ENCODE measurements at places on chromosomes 7 and 10.

DNA sequence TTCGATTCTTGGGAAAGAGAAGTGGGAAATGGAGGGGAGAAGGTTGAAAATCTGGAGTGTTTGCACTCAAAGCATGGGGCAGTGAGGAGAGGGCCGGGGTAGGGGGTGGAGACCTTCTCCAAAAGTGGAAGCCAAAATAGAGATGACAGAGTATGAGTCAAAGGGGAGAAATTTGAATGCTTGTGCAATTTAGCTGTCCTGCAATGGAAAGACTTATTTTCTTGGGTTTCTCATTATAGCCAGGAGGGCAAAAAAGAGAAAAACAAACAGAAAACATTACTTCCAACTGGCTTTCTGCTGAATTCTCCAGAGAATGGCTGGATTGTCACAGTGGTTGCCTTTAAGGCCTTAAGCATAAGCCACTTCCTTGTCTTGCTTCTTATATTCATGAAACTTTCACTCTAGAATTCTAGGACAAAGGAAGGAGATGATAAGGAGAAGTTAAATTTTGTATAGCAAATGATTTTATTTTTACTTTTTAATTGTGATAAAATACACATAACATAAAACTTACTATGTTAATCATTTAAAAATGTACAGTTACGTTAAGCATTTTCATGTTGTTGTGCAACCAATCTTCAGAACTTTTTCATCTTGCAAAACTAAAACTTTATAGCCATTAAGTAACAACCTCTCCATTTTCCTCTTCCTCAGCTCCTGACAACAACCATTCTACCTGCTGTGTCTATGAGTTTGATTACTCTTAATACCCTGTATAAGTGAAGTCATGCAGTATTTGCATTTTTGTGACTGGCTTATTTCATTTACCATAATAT, 100.2 kb downstream of the GPR85 start:
- no peak for DNase-seq

DNA sequence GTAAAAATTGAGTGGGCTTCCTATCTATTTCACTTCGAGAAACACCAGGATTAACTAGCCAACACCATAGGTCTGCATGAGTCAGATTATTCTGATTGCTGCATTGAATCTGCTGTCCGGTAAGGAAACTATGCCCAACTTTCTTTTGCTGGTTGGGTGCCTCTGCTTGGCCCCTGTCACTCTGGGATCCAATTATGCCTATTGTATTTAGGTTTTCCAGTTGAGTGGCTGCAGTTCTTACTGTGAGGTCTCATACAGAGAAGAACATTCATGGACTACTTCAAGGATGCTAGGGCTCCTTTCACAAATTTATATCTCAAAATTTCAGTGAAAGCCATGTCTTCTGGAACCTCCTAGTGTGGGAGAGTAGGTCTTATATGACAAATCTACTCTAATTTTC, 215.1 kb upstream of the SORCS1 start:
- no peak for DNase-seq

DNA sequence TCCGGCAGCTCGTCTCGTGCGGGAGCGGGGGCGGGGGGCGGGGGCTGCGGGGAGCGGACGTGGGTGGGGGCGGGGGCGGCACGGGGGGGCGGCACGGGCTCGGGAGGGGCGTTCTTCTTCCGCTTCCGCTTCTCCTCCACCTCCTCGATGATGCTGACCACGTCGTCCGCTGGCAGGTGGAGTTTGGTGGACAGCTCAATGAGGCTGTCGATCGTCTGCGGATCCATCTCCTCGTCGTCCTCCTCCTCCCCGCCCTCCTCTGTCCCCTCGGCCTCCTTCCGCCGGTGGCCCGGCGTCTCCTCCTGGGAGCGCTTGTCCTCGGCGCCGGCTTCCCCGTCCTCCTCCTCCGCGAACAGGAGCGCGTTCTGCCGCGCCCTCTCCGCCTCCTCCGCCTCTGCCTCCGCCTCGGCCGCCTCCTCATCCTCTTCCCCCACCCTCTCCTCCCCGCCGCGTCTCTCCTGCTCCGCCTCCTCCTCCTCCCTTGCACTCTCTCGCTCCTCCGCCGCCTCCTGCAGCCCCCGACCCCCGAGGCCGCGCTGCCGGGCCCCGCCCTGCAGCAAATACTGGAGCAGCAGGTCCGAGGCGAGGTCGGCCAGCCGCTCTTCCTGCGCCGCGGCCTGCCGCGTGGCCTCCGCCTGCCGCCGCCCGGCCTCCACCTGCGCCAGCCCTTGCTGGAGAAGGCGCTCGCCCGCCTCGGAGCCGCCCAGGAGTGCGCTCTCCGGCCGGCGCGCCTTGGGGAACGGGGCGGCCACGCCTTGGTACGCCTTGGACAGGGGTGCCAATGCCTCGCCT, 1.9 kb downstream of the VGF start:
- peak; percentile 63 for DNase-seq

- no peak for DNase-seq
Observed at GRCh38 chr10:22429981-22430421, 84.7 kb downstream of the SPAG6 start.

GRCh38 chr10:17756557-17757217, 4.7 kb downstream of the TMEM236 start:
- DNase-seq = no peak

- no peak for DNase-seq
Observed at GRCh38 chr7:156906200-156906649, 13.2 kb upstream of the LMBR1 start.

DNA sequence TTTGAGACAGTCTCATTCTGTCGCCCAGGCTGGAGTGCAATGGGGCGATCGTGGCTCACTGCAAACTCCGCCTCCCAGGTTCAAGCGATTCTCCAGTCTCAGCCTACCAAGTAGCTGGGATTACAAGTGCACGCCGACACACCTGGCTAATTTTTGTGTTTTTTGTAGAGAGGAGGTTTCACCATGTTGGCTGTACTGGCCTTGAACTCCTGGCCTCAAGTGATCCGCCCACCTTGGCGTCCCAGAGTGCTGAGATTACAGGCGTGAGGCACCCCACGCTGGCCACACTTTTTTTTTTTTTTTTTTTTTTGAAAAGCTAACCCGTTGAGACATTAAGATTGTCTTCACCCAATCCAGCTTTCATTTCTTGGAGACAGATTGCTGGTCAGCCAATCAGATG, 2.1 kb downstream of the ZNF273 start:
- DNase-seq = no peak

GRCh38 chr10:7335977-7336376, 74.9 kb downstream of the SFMBT2 start:
- DNase-seq = no peak

DNA sequence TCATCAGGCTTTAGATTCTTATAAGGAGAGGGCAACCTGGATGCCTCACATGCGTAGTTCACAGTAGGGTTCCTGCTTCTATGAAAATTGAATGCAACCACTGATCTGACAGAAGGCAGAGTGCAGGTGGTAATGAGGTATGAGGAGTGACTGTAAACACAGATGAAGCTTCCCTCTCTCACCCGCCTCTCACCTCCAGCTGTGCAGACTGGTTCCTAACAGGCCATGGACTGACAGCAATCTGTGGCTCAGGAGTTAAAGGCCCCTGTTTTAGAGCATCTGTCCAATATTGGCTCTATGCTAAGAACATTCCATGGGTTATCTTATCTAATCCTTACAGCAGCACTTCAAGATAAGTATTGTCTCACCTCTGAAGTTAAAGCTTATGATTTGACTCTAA, 213.5 kb upstream of the NRP1 start:
- DNase-seq = no peak

DNA sequence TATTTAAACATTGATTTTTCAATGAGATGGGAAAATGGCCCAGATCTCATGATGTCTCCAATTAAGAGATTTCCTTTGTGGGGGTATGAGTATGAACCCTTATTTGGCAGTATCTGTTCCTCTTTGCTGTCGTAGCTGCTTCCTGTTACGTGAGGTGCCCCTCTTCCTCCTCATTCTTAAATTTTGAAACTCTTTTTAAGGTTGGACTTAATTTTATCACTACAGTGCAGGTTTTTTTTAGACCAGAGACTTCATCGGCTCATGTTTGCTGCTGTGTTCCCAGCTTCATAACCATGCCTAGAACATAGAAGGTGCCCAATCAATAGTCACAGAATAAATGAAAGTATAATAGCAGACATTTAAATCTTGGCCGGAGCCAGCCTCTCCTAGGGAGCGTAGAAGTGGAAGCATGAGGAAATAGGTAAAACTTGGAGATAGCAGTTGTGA, 2.4 kb downstream of the MIOS start:
- no peak for DNase-seq

- no peak for DNase-seq
Observed at GRCh38 chr7:24715661-24716479, 41.4 kb downstream of the GSDME start.

DNA sequence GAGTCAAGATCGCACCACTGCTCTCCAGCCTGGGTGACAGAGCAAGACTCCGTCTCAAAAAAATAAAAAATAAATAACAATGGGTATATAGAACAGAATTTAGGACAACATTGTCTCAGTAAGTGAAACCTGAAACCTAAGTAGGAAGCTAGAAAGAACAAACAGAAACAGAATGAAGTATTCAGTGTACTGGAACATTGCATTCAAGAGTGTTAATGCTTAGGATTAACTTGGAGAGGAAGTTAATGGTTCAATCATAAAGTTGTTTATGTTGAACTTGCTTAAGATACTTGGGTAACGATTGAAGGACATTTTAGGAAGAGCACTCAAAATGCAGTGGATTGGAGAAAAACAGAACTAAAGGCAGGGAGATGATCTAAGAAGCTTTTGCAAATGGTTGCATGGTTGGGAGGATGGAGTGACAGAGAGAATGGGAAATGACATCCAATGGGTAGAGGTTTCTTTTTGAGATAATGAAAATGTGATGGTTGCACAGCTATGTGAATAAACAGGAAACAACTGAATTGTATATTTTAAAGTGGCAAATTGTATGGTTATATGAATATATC, 233.7 kb downstream of the ADK start:
- no peak for DNase-seq

GRCh38 chr10:80322158-80322557, 32.7 kb upstream of the MAT1A start:
- no peak for DNase-seq

- peak; percentile 30 for DNase-seq
Observed at GRCh38 chr10:80491251-80492102, 37.4 kb downstream of the TSPAN14 start.

- no peak for DNase-seq
Observed at GRCh38 chr7:74269757-74270277, 15.6 kb upstream of the RFC2 start.

GRCh38 chr7:107505362-107505761, 35.5 kb downstream of the GPR22 start:
- DNase-seq = no peak

GRCh38 chr7:92200791-92201190, 21.8 kb upstream of the LRRD1 start:
- no peak for DNase-seq

GRCh38 chr7:153030976-153031375, 271.4 kb downstream of the ACTR3B start:
- no peak for DNase-seq

DNA sequence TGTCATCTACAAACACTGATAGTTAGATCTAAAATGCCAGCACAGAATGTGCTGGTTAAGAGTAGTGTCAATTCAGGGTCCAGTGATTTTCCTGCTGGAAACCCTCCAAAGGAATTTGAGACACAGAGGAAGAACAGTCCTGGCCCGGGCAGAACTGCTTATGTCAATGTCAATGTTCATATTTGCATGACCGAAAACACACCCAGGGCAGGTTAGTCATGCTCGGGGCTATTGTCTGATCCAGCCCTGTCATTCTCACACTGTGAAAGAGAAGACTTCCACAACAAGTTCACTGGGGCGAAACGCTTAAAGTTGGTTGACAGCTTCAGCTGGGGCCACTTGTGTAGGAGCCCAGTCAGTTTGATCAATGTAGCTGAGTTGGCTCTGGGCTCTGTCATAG, 139.3 kb downstream of the C1GALT1 start:
- peak; percentile 96 for DNase-seq

DNA sequence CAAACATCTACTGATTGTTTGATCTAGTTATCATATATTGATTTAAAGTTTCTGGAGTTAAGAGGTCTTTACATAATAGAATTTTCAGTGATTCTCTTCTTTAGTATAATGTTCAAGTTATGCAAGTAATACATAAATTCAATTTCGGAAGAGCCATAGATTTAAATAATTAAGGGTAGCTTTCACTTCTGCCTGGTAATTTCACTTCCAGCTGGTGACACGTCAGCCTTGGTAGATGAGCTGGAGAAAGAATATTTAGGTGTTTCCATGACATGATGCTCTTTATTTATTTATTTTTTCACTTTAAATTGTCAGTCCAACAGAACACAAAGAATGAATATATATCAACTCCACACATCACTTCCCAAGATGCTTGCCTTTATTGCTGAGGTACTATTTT, 5.2 kb upstream of the OTUD1 start:
- no peak for DNase-seq

DNA sequence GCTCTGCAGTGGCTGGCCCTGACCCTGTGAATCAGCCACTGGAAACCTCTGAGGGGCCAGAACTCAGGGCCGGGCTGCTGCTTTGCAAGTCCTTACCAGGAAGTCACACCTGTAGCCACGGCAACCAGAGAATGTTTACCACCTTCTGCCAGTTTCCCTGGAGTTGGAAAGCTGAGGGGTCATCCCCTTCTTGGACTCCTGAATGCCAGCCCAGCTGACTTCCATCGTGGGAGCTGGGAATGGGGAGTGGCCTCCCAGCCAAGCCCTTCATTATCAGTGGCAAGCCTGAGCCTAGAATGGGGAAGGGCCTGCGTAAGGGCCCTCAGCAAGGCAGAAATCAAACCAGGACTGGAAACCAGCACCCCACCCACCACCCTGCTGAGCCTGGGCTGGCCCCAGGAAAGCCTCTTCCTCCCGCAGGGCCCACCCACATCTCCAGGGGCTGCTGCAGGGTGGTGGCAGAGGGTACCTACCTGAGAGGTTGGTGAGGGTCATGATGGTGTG, 6.5 kb upstream of the CRHR2 start:
- no peak for DNase-seq

- DNase-seq = no peak
Observed at GRCh38 chr7:94417901-94418300, 23.2 kb downstream of the COL1A2 start.

GRCh38 chr10:557792-558328, 131.6 kb downstream of the DIP2C start:
- no peak for DNase-seq

DNA sequence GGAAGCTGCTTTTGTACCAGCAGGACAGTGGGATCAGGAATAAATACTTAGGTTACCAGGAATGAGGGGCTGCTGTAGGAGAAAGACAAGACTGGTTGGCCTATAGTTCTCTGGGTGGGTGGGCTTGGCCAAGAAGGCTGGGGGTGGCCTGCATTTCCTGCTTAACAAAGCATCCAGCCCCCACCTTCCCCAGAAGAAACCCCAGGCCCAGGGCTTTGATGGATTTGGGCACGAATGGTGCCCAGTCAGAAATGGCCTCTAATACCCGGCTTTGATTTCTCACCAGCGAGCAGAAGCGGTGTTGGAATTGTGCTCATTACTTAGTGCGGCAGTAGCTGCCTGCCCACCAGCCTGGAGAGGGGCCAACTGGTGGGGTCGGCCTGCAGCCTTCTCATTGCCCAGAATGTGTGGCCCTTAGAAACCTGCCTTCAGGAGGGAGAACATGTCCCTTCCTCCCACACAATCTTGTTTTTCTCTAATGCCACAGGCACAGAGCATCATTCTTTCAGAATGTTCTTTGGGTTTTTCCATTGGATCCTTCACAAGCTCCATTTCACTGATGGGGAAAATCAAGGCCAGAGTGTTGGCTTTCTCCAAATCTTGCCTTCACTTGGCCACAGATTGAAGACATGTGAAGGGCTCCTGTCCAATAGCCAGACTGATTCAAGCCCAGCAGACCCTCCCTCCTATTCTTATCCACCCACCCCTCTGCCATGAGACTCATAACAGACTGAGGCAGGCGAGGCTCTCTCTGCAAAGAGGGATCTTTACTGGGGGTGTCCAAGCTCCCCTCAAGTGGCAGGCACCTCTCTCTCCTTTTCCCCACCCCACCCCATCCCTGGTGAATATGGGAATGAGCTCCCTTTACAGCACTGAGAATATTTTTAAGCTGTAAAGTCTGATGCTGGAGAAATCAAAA, 2.5 kb downstream of the UNC5B start:
- DNase-seq = no peak
